ENCODE measurements at places on chromosomes 13 and 19. TPM values are rescaled to one million over a fixed set of nuclear protein-coding genes. Genes with fewer than 3 reads are reported as not detected.
A peak's percentile ranks its signal among the peaks of the same experiment; 100 is the strongest.

DNA sequence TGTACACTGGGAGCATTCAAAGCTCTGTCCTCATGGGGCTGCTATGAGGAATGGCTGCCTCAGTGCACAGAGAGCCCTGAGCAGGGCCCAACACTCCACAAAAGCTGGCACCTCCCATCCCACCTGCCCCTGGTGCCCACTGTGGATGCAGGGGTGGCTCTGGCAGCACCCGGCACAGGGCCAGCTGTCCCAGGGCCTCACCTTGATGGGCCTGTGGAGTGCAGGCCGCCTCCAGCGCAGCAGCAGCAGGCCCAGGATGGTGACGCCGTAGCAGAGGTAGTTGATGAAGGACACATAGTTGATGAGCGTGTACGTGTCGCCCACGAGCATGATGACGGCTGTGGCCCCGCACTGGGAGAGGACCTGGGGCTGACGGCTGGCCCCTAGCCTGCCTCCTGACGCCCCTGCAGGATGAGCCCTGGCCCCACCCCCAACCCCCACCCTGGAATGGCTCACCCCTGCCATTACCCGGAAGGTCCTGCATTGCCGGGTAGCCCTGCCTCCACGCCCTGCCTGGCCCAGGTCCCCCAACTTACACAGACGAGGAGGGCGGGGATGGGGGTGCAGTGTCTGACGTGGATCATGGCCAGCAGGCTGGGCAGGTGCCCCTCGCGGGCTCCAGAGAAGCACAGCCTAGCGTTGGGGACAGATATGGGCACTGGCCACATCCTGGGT, 15.2 kb downstream of the SLC7A10 start:
- DNase-seq = no peak

- no peak for DNase-seq
These were observed 722.2 kb upstream of the PCDH20 start for GRCh38 chr13:62137629-62138405.

- no peak for DNase-seq
These were observed 1.3 kb downstream of the LSR start for GRCh38 chr19:35249848-35250711.

The ZSCAN5C gene
- not detected for total RNA-seq

DNA sequence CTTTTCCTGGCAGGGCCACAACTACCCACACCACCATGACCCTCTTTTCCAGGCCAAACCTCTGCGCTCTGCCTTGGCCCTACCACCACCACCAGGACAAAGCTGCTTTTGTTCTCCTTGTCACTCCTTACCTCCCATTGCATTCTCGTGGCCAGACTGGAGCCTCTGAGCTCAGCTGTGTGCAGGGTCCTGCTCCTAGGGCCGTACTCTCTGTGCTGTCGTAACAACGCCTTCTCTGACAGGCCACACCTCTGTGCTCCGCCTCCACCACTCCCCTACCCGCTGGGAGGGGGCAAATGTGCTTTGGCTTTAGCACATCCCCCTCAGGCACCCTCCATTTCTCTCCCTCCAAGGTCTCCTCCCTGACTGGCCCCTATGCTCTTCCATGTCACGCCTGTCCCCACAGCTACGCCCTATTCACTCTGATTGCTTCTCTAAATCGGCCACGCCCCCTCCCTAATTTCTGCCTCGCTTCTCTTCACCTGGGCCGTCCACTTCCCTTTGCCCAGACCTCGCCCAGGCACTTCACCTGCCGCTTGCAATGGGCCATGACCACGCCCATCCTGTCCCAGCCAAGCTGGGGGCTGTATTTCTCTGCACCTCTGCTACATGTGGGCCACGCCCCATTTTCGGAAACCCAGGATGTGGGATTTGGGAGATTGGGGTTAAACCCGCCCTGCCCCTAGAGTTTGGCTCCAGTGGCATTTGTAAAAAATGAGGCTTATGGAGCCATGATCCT, 472.3 kb downstream of the KLF12 start:
- no peak for DNase-seq

DNA sequence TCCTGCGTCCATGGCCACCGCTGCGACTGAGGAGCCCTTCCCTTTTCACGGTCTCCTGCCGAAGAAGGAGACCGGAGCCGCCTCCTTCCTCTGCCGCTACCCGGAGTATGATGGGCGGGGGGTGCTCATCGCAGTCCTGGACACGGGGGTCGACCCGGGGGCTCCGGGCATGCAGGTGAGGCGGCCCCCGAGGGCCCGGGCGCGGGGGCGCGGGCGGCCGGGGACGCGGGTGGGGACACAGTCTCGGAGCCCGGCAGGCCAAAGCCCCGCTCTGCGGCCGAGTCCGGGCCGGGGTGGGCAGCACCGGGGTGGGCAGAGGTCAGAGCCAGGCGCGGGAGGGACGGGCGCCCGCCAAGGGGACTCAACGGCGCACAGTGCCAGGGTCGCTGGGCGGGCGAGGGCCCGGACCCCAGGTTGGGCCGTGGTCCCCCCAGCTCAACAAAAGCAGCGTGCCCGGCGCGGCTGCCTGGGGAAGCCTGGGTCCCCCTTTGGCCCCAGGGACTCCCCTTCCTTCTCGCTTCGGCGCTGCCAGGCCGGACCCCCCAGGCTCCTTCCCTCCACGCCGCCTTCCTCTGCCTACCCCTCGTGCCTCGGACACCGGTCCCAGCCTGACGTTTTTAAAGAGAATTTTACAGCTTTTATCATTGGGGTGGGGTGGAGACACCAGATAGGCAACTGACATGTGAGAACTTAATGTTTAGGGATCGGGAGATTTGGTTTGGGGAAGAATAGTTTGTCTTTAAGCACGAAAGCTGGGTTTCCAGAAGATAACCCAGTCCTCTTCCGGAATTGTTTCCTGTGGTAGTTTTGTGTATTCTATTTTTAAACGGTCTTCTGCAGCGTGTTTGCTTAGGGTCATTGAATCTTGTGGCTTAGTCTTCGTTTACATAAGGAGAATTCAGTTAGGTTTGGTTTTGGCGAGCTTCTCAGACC, 509 bp downstream of the TPP2 start:
- peak; percentile 61 for DNase-seq

The TEX26 gene
- total RNA-seq = under 0.01 TPM

DNA sequence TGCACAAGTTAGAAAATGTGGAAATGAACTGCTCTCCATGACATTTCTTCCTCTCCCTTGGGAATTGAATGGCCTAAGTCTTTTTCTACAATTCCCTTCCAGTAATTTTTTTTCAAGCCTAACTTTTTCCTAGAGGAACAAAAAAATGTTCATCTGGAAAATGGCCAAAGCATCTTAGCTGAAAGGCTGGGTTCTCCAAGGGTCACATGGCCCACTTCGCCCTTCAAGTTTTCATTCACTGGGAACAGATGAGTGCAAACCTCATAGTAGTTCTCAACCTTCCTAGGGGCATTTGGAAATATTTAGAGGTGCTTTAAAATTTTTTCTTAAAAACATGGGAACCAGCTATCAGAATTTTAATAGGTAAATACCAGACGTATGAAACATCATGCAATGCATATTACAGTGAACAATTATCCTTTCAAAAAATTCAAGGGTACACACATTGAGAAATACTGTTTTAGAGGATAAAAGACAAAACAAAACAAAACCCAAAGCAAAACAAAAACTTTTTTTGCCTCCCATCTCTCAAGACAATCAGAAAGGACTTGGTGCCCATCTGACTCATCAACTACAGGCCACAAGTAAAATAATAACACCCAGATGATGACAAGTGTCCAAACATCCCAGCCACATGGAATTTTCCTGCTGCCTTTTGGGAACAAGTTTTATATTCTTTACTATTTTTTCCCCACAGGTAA, 208.8 kb downstream of the SLITRK6 start:
- no peak for DNase-seq

All from fibroblast of villous mesenchyme (primary cell).